ENCODE measurements at places on chromosomes 7 and 10.

DNA sequence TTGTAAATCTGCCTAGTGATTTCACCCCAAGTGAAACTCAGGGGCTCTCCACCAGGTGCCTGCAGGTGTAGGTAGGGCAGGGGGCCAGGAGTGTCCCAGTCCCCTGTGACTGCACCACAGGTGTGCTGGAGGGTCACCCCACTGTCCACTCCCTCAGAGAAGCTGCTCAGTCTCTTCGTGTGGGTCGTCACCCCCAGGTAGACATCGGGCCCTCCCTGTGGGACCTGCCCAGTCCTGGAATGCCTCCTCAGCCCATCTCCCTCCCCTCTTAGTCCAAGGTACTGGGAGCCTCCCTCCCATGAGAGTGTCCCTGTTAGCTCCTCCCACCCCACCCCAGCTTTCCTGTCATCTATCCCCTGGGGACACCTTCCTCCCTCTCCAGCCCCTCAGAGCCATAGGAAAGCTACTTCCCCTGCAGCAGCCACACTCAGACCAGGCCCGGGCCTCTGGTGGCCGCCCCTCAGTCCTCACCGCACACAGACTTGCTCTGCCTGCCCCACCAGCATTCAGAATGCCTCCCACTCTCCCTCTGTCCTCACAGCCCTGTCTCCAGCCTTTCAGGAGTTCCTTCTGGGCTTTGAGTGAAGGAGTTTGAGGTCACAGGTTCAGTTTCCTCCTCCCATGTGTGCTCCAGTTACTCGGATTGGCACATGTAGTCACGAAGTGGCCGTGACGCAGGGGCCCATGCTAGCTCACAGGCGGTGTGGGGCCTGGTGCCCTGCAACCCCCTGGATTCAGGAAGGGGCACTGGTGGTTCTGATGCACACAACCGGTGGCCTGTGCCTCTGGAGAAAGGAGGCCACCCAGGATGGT, 5.1 kb downstream of the ALOX5 start:
- no peak for DNase-seq

- DNase-seq = no peak
These were observed 20.6 kb downstream of the SHTN1 start for GRCh38 chr10:116984202-116984990.

GRCh38 chr7:156148547-156148946, 336.3 kb upstream of the SHH start:
- DNase-seq = no peak

DNA sequence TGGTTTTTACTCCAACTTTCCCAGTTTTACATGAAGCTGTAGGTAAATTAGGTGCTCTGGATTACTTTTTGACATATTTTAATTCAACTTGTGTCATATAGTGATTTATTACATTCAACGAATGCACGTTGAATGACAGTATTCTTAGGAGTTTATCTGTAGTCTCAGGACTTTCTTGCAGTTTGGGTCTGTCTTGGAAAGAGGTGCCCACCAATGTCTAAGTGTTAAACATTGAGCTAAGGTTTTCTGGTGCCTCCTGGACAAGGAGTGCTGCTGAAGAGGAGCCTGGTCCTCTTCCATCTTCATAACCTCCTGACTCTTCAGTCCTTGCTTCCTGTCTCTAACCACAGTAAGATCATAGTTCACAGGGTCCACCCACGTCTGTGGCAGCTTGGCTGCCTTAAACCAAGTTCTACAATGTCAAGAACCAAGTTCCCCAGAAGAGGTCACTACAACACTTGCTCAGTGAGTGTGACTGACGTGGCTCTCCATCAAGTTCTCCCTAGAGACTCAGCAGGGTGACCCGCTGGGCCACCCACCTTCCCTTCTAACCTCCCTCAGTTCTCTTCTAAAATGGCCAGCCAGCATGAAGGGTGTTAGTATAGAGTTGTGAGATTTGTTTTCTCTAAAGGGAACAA, 6.1 kb downstream of the NPY start:
- no peak for DNase-seq

- DNase-seq = no peak
These were observed 98.1 kb downstream of the SDHAF3 start for GRCh38 chr7:97215556-97215955.

- no peak for DNase-seq
These were observed 35.5 kb downstream of the PPP1R3C start for GRCh38 chr10:91597197-91597881.

DNA sequence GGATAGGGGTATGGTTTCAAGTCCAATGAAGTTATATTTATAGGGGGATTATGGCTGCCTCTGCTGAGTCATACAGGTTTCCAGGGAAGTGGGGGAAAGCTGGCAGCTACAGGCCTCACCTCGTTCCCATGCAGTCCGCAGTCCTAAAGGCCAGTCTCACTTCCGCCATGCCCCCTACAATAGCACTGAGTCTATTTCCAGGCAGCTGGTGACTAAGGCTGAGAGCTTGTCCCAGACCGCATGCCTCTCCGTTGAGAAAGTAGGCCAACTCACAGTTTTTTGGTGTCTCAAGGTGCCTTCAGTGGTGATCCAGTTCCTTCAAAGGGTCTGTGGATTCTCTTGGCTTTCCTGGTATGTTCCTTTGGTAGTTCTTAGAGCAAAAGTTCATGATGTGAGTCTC, 203.9 kb upstream of the GLI3 start:
- DNase-seq = no peak

GRCh38 chr10:31720546-31720945, 208.1 kb downstream of the ARHGAP12 start:
- DNase-seq = no peak

DNA sequence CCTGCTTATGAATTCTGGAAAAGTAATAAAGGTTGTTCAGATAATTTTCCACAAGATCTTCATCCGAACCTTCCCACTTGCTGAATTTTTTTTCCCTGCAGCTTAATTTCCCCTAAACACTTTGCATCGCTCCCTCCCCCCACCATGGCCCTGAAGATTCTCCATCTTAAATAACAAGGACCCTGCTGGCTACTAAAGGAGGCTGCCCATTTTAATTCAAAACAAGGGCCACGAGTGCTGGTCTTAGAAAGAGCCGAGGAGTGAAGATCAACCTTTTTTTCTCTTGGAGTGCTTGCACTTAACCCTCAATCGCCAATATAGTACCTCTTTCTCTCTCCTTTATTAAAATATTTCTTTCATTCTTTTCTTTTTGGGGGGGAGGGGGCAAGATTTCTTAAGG, 9.2 kb upstream of the SP8 start:
- no peak for DNase-seq

GRCh38 chr7:23004247-23004520, 9.7 kb downstream of the HYCC1 start:
- DNase-seq = no peak

GRCh38 chr10:97333601-97334369, 744 bp downstream of the FRAT2 start:
- no peak for DNase-seq

Data from NCI-H2029 treated with DMSO at 0.1 percent for 48 hours (cell line).